G401 (cell line): ENCODE measurements at places on chromosomes 11 and 22.
A peak's percentile ranks its signal among the peaks of the same experiment; 100 is the strongest.

GRCh38 chr11:48129697-48130395 is 86.8 kb upstream of the OR4B1 start:
- DNase-seq: no peak

- DNase-seq: no peak
Observed at GRCh38 chr22:28547132-28547842, 132.4 kb downstream of the TTC28 start.

- no peak for DNase-seq
Observed at GRCh38 chr11:60950024-60950423, 2.0 kb downstream of the SLC15A3 start.

- no peak for DNase-seq
Observed at GRCh38 chr22:45259754-45260394, 19.2 kb upstream of the KIAA0930 start.

- DNase-seq: no peak
Observed at GRCh38 chr11:63906585-63906984, 10.4 kb downstream of the RCOR2 start.

- DNase-seq: no peak
Observed at GRCh38 chr22:49655168-49655812, 172.4 kb downstream of the BRD1 start.

DNA sequence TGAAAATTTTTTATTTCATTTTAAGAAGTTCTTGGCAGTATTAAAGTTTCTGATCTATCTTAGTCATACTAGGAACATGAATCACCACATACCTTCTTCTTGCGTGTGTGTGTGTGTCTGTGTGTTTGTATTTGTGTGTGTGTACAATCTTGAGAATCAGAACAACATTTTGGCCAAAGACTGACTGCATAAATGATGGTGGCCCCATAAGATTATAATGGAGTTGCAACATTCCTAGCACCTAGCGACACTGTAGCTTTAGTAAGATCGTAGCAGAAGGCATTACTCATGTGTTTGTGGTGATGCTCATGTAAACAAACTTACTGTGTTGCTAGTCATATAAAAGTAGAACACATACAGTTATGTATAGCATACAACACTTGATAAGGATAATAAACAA is 205.4 kb downstream of the FAM76B start:
- DNase-seq: no peak

DNA sequence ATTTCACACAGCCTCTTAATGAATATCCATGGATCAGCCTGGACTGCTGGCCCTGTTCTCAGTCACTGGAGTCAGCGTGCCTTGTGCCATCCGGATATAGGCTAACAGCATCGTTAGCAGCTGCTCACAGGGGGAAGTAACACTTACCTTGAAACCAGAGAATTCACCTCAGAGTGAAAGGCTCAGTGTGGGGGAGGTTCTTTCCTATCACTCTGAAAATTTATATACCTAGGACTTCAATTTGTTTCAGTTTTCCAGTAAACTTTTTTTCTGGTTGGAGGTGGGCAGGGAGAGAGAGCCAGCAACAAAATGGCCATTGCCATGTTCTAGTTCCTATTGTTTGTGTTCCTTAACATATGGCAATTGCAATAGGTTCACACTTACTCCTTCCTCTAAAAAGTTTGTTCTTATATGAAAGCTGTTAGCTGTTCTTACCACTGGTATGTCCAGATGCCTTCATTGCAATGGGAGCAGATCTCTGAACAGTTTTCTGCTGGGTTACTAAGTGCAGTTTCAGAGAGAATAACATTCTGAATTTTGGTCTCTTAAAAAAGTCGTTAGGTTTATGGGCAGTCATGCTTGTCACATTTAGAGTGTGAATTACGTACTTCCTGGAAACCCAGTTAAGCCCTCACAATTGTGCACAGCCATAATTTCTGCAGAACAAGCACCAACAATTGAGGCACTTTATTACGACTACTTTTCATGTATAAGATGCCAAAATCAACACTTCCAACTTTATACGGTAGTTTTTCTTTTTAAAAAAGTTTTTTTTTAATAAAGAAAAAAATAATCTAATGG is 247.6 kb downstream of the CADM1 start:
- DNase-seq: peak; percentile 68

DNA sequence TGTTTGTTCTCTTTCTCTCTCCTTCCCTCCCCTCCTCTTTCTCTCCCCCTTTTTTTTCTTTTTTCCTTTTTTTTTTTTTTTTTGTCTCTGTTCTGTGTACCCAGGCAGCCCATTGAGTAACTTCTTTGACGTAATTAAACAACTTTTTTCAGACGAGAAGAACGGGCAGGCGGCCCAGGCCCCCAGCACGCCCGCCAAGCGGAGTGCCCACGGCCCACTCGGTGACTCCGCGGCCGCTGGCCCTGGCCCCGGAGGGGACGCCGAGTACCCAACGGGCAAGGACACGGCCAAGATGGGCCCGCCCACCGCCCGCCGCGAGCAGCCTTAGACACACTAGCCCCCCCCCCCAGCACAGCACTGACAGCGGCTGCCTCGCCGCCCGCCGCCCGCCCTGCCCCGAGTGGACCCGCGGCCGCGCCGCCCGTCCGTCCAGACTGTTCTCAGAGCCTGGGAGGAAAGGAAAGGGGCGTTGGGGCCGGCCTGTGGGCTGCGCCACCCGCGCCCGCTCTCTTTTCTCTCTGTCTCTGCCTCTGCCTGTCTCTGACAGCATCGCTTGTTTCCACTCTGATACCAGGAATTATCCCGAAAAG is 26.1 kb downstream of the MOB2 start:
- DNase-seq: no peak

DNA sequence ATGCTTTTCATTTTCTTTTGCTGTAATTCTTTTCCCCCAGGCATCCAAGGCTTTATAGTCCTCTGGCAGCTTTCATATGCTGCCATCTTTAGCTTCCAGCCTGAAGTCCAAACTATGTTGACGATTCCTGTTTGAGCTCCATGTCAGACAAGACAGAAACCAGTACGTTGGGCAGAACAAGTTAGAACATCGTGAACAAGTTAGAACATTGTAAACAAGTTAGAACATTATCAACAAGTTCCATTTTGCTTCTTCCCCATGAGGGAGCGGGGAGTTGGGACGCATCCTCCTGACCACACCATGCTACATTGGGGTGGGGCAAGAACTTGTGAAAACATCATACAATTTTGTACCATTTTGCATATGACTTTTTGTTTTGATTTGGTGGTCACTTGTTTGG is 23.9 kb downstream of the GLB1L2 start:
- DNase-seq: no peak

- DNase-seq: peak; percentile 77
Observed at GRCh38 chr11:35419184-35419829, at the start of gene SLC1A2. SLC1A2 (minus strand) TSS chr11:35419558; CDS start chr11:35418966, 592 bp downstream.

GRCh38 chr11:92886243-92886905 is 83.1 kb upstream of the MTNR1B start:
- peak; percentile 87 for DNase-seq

DNA sequence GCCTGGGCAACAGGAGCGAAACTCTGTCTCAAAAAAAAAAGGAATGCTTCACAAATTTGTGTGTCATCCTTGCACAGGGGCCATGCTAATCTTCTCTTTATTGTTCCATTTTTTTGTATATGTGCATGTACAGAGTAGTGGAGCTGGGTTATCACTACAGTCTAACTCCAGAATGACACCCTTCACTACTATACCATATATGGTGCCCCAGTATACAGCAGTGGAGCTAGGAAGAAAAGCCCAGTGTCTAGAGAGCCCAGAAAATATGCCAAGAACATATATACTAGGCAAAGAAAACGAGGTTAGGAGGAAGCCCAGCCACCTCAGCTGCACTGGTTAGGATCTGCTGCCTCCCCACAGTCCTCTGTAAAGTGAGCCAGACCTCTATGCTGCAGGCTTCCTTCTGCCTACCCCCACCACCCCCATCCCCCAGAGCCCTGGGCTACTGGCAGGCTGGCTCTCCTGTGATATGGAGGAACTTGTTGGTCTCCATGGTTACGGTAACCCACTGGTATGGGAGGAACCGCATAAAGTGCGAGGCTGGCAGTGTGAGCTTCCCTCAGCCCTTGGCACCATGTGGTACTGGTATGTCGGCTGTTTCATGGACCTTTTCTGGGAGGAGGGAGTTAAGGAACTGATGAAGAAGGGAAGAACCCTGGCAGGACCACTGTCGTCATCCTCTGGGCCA is 34.3 kb downstream of the RCOR2 start:
- DNase-seq: no peak

DNA sequence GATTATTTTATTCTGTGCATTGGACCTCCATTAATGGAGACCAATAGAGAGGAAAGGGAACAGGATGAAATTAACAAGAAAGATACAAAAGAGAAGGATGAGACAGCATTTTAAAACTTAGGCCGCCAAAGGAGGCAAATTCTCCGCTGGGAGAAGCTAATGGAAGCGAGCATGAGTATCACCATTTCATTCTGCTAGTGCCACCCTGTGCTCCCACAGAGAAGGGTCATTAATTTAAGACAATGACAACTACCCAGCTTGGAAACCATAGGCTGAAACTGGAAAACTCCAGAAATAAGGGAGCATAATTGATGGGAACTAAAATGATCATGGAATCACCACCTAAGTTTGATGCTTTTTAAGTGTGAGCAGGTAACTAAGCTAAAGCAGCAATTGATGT is 69.2 kb downstream of the SLC36A4 start:
- DNase-seq: no peak

DNA sequence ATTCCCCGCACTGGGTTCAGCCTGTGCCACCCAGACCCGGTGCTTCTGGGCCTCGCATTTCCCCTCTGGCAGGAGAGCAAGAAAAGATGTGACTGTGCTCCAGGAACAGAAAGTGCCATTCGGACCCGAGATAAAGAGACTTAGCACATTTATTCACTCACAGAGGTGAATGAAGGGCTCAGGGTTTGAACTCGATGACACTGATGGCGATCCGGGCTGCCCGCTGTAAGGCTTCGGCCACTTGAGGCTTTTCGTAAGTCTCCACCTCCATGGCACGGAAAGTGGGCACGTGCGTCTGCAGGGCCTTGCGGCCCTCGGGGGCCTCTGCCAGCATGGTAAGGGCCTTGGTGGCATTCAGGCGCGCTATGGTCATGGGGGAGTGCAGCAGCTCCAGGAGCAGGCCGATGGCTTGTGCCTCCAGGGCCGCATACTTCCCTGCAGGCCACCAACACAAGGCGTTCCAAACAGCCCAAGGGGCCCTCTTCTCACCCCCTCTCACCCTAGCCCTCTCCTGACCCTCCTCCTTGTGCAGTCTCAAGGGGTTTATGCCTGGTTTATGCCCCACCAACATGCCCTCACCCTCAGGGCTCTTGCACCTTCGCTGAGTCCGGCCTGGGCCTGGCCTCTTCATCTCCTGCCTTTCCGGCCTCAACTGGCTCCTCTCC is 10.9 kb upstream of the GNAZ start:
- no peak for DNase-seq

GRCh38 chr11:75286826-75287465 is 46.4 kb downstream of the TPBGL start:
- no peak for DNase-seq

- DNase-seq: no peak
Observed at GRCh38 chr22:48760481-48761390, 1066.9 kb downstream of the BRD1 start.

DNA sequence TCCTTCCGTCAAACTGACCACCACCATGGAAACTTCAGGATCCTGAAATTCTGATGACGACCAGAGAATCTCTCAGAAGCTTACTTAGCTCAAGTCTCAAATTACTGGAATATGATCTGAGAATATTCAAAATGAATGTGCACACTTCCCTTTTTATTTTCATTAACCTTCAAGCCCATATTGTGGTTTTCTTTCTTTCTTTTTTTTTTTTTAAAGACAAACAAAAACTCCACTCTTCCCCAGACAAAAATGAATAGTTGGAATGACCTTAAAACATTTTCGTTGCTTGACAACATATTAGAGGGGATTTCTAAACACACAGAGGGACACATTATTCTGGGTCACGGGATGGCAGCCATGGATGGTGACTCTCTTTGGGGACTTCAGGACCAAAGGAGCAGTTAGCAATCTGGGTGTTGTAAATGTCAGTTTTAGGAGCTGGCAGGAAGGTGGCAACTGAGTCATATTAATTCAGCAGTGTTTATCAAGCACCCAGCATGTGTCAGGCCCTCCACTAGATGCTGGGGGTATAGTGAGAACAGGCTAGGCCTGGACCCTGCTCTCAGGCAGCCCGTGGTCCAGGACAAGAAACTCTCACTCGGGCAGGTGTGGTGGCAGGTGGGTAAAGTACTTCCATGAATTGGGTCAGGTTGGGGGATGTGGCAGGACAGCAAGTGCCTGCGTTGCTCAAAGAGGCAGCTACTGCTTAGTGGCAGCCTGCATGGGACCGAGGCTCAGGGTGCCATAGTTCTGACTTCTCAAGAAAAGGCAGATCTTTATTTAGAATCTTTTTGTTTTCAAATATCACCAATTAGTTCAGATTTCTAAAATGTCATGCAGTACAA is 126.1 kb downstream of the HIPK3 start:
- DNase-seq: no peak

- no peak for DNase-seq
Observed at GRCh38 chr22:29726106-29726505, 6.3 kb downstream of the CABP7 start.

- no peak for DNase-seq
Observed at GRCh38 chr11:60711276-60711675, 11.9 kb downstream of the MS4A8 start.

DNA sequence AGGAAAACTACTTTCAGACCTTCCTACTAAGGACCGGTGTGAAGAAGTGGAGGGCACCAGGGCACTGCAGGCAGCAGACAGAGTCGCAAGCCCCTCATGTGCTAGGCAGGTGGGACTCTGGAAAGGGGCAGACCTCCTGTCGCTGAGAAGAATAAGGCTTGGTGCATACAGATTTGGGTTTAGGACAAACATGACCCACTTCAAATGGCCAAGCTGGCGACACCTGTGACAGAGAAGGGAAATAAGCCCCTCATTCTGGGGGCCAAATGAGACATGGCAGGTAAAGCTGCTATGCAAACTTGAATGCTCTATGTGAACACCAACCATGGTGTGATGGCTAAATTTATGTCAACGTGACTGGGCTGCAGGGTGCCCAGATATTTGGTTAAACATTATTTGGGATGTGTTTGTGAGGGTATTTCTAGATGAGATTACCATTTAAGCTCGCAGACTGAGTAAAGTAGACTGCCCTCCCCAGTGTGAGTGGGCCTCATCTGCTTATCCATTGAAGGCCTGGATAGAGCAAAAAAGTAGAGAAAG is 112.4 kb upstream of the PITPNB start:
- no peak for DNase-seq

DNA sequence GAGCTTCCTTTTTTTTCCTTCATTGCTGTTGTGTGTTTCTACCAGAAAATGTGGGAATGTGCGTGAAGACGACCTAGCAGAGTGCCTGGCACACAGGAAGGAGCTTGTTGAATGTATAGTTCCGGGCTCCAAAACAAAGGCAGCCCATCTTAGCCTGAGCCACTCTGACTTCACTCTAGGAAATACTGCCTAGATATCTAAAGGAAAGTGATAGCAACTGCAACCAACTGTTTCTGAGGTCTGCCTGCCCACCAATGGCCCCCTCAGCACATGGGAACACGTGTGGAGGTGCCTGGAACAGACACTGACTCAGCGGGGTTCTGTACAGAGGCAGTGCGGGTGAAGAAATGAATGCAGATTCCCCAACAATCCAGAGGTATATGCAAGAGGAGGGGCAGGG is 14.7 kb upstream of the XBP1 start:
- DNase-seq: no peak

GRCh38 chr22:38900677-38901076 is 28.7 kb upstream of the CBX6 start:
- DNase-seq: no peak
